ENCODE measurements at places on chromosomes 1 and 21.

GRCh38 chr1:194194724-194195123 is 1008.3 kb upstream of the B3GALT2 start:
- DNase-seq: no peak
- H3K4me3 ChIP-seq: no peak overlapping the region
- no peaks in the 10 kb centered on the region for H3K36me3 ChIP-seq
- H3K27ac ChIP-seq: no peak overlapping the region

GRCh38 chr1:27527890-27528817 is 38.2 kb upstream of the WASF2 start:
- peaks cover 10% of the 10 kb centered on the region for H3K36me3 ChIP-seq
- peak overlapping the region; percentile 90 for H3K27ac ChIP-seq
- DNase-seq: no peak

DNA sequence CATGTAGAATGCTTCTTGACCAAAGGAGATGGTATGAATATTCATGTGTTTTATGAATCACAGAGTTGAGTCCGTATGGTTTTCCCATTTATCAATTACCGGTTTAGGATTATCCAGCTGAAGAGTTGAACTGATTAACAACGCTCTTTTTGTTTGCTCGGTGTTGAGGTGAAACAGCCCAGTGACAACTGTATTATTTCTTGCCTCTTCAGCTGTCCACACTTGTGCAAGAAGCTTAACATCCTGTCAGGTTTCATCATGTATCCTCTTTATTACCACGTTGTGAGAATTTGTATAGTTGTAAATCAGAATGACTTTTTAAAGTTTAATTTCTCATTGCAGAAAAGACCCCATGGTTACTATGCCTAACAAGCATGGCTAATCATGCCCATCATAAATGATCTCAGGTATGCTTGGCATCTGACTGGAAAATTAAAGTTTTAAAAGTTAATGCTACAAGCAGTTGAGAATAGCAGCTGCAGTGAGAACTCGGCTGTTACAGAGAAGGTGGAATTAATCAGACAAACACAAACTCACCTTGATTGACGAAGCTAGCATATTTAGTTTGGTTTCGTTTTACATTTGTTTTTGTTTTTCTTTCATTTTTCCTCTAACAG is 563.2 kb upstream of the ADGRL2 start:
- DNase-seq: no peak
- H3K27ac ChIP-seq: no peak overlapping the region
- peak overlapping the region; percentile 14 for H3K4me3 ChIP-seq
- H3K4me1 ChIP-seq: no peaks in the 10 kb centered on the region
- H3K36me3 ChIP-seq: no peaks in the 10 kb centered on the region
- H3K27me3 ChIP-seq: peaks cover 2% of the 10 kb centered on the region

DNA sequence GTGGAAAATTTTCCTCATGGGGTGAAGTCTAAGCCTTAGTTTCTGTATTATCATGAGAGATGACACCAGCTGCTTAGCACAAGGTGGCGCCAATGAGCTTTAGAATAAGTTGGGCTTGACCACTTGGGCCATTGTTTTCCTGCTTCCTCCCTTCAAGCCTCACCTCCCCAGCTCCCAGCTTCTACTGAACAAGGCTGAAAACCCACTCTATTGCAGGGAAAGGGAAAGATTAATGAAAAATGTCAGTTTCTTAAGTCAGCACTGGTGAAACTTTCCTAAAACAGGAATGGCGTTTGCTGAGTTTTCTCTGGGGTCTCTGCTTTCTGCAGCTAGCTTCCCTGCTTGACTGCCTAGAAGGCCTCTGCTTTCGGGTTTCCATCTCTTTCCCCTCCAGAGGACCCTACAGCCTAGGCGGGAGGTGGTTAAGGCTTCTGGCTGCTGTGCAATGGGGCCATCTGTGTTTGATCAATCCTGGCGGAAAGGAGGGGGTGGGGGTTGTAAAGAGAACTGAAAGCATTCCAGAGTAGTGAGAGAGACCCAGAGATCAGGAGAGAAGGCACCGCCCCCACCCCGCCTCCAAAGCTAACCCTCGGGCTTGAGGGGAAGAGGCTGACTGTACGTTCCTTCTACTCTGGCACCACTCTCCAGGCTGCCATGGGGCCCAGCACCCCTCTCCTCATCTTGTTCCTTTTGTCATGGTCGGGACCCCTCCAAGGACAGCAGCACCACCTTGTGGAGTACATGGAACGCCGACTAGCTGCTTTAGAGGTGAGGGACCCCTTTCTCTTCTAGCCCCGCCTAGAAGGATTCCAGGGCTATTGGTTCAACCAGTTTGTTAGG is at the start of gene OLFML3:
Gene OLFML3 (plus strand): TSS at position 612 of the 840 bp plus-strand sequence. CDS start 43 bp downstream, at position 655.
- peaks cover 96% of the 10 kb centered on the region for H3K4me1 ChIP-seq
- peak; percentile 93 for DNase-seq
- H3K27ac ChIP-seq: peak within 1 kb of the TSS; percentile 96
- H3K36me3 ChIP-seq: peaks cover 23% of the 10 kb centered on the region
- H3K4me3 ChIP-seq: peak within 1 kb of the TSS; percentile 91
- peaks cover 4% of the 10 kb centered on the region for H3K27me3 ChIP-seq

GRCh38 chr1:155890251-155890650 is 20.9 kb downstream of the RIT1 start:
- H3K27ac ChIP-seq: peak overlapping the region; percentile 25
- peaks cover 31% of the 10 kb centered on the region for H3K4me1 ChIP-seq
- DNase-seq: no peak
- H3K36me3 ChIP-seq: peaks cover 4% of the 10 kb centered on the region
- no peak overlapping the region for H3K4me3 ChIP-seq
- H3K27me3 ChIP-seq: no peaks in the 10 kb centered on the region

DNA sequence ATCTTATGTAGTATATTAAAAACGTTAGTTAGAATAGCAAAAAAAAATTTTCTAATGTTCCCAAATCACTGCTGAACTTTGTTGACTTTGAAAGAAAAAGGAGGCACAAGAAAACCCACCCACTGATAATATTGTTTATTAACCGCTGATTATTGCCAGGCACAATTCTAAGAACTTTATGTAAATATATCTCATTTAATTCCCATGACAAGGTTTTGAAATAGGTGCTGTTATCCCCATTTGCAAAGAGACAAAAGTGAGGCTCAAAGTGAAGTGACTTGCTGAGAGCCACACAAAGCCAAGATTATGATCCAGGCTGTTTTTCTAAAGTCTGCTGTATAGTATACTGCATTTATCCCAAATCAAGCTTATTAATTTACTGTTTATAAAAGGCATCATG is 56.4 kb downstream of the SASS6 start:
- DNase-seq: no peak
- H3K27me3 ChIP-seq: peaks cover 1% of the 10 kb centered on the region
- H3K4me1 ChIP-seq: peaks cover 5% of the 10 kb centered on the region

DNA sequence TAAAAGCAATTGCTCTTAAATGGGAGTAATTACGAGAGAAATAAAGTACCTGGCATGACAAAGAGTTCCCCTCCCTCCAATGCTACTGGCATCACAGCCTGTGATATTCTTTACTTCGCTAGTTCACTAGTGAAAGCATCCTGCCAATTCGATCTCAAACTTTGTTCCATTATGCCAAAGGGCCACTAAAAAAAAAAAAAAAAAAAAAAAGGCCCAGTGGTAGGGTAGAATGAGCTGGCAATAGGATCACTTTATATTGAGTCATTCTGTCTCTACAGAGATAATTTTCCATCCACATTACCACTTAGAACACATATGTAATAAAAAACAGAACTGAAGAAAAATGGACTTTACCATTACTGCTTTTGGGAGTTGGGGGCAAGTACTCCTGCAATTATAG is 11.2 kb downstream of the PUM1 start:
- H3K4me3 ChIP-seq: no peak overlapping the region
- peak overlapping the region; percentile 30 for H3K27ac ChIP-seq
- H3K36me3 ChIP-seq: peaks cover 37% of the 10 kb centered on the region
- peaks cover 33% of the 10 kb centered on the region for H3K4me1 ChIP-seq
- no peaks in the 10 kb centered on the region for H3K27me3 ChIP-seq

Data from HFFc6 (cell line).